ENCODE measurements at places on chromosomes 6 and 20.

- no peak for DNase-seq
- H3K27me3 ChIP-seq, result peaks cover 33% of the 10 kb centered on the region
- peak overlapping the region; percentile 79 for H3K4me3 ChIP-seq
- H3K27ac ChIP-seq, result no peak overlapping the region
- no peaks in the 10 kb centered on the region for H3K36me3 ChIP-seq
These were observed 401 bp upstream of the TNFRSF21 start for GRCh38 chr6:47310131-47310480.

- peaks cover 16% of the 10 kb centered on the region for H3K27me3 ChIP-seq
- DNase-seq, result no peak
- H3K36me3 ChIP-seq, result no peaks in the 10 kb centered on the region
- no peaks in the 10 kb centered on the region for H3K4me1 ChIP-seq
- H3K4me3 ChIP-seq, result no peak overlapping the region
- H3K27ac ChIP-seq, result no peak overlapping the region
These were observed 10.8 kb downstream of the SLC52A3 start for GRCh38 chr20:757506-757905.

DNA sequence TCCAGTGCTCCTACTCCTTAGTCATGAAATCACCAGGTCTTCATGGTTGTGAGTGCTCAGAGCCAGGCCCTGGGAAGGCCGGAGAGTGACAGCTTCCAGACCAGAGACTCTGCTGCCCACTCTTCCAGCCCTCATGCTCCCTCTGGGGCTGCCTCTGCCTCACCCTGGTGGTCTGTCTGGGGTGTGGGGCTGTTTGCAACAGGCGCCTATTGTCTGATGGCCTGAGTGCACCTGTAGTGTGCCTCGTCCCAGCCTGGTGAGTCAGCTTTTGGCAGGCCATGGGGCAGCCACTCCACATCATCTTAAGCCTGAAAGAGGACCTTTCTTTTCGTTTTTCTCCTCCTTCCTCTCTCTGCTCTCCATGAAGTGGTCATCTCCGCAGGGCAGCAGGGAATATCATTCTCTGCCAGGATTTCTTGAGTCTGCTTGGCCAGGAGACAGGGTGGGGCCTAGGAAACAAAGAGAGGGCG, 173.8 kb downstream of the VEGFA start:
- H3K27ac ChIP-seq, result no peak overlapping the region
- H3K27me3 ChIP-seq, result no peaks in the 10 kb centered on the region
- H3K4me3 ChIP-seq, result no peak overlapping the region
- no peaks in the 10 kb centered on the region for H3K36me3 ChIP-seq

DNA sequence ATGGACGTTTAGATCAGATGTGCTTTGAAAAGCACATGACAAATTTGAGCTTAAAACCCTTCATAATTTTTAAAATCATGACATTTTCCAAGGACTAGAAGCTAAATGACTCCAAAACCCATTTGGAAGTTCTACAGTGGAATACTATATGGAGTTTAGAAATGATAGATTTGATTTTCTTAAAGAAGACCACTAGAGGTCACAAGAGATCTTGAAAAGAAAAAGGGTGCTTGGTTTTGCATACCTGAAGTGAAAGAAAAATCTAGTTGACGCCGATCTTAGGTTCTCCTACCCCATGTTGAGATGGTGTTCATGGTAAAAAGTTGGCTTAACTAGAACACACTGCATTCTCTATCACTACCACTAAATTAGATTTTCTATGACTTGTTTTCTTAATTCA, 31.5 kb downstream of the CFAP61 start:
- H3K27me3 ChIP-seq, result peaks cover 8% of the 10 kb centered on the region
- peak; percentile 58 for DNase-seq
- no peak overlapping the region for H3K4me3 ChIP-seq
- no peaks in the 10 kb centered on the region for H3K36me3 ChIP-seq

DNA sequence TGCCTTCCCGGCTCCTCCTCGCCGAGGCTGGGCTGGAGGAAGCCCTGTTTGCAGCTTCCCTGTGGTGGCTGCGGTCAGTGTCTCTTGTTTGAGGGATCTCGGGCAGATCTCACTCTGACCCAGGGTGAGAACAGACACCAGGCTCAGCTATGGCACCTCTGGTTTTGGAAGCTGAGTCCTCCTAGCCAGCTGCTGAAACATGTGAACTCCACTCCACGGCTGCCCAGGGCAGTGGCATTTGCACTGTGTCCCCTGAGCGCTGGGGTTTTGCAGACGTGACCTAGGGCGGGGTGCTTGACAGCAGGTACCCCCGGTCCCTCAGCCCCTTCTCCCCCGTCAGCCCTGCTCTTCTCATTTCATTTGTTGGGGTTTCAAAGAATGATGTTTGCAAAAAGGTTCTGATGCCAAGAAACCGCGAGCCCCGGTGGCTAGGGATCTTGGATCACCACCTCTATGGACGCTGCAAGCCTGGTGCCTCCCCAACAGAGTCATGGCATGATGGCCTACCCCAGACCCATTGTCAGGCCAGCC, 55.0 kb upstream of the DACT2 start:
- H3K27ac ChIP-seq, result no peak overlapping the region
- no peaks in the 10 kb centered on the region for H3K36me3 ChIP-seq
- H3K27me3 ChIP-seq, result no peaks in the 10 kb centered on the region
- no peaks in the 10 kb centered on the region for H3K4me1 ChIP-seq

- H3K27me3 ChIP-seq, result no peaks in the 10 kb centered on the region
- DNase-seq, result no peak
- no peaks in the 10 kb centered on the region for H3K4me1 ChIP-seq
- no peak overlapping the region for H3K27ac ChIP-seq
- H3K36me3 ChIP-seq, result no peaks in the 10 kb centered on the region
These were observed 218.2 kb downstream of the OTOR start for GRCh38 chr20:16966276-16966880.

- H3K27me3 ChIP-seq, result no peaks in the 10 kb centered on the region
- H3K4me3 ChIP-seq, result no peak overlapping the region
- H3K27ac ChIP-seq, result no peak overlapping the region
- peaks cover 56% of the 10 kb centered on the region for H3K36me3 ChIP-seq
- peak; percentile 62 for DNase-seq
- peaks cover 4% of the 10 kb centered on the region for H3K4me1 ChIP-seq
These were observed 24.1 kb downstream of the RBCK1 start for GRCh38 chr20:432208-432607.

DNA sequence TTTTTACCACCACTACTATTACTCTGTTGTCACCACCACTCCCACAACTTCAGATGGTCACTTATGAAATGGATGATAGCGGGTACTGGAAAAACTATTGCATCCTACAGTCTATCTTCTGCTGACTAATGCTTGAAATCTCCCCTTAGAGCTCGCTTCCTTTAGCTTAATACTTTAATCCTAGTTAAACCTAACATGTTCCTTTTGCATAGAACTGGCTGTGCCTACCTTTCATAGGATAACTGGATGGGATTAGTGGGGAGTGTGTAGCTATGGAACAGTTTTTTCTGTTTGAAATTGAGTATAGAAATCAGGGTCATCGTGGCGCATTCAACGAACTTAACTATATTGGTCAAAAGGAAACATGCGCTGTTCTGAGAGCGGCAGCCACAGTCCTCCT, 294.7 kb downstream of the FARS2 start:
- no peaks in the 10 kb centered on the region for H3K36me3 ChIP-seq
- no peak overlapping the region for H3K27ac ChIP-seq
- no peaks in the 10 kb centered on the region for H3K4me1 ChIP-seq
- no peaks in the 10 kb centered on the region for H3K27me3 ChIP-seq
- no peak for DNase-seq
- no peak overlapping the region for H3K4me3 ChIP-seq

GRCh38 chr6:153044295-153044694, 41.8 kb upstream of the MTRF1L start:
- no peaks in the 10 kb centered on the region for H3K36me3 ChIP-seq
- H3K4me3 ChIP-seq, result no peak overlapping the region
- H3K27ac ChIP-seq, result no peak overlapping the region
- H3K4me1 ChIP-seq, result no peaks in the 10 kb centered on the region
- DNase-seq, result no peak

DNA sequence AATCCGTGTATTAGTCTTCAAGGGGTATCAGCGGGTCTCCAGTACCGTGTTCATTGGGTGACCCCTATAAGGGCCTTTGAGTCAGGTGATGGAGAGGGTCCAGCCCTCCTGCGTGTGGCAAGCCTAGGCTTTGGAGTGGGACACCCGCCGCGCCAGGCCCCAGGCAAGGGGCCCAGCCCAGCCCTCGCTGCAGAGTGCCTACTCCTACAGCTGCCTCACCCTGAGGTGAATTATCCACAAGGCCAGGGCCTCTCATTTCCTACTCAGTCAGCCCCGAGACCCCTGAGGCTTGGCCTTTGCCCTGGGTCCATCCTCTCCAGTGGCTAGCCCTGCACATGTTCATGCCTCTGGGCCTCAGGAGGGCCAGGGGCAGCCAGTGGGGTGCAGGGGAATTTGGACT, 45.1 kb downstream of the TMEM242 start:
- no peak overlapping the region for H3K4me3 ChIP-seq
- H3K36me3 ChIP-seq, result no peaks in the 10 kb centered on the region
- H3K4me1 ChIP-seq, result peaks cover 7% of the 10 kb centered on the region
- H3K27me3 ChIP-seq, result peaks cover 4% of the 10 kb centered on the region
- H3K27ac ChIP-seq, result no peak overlapping the region

DNA sequence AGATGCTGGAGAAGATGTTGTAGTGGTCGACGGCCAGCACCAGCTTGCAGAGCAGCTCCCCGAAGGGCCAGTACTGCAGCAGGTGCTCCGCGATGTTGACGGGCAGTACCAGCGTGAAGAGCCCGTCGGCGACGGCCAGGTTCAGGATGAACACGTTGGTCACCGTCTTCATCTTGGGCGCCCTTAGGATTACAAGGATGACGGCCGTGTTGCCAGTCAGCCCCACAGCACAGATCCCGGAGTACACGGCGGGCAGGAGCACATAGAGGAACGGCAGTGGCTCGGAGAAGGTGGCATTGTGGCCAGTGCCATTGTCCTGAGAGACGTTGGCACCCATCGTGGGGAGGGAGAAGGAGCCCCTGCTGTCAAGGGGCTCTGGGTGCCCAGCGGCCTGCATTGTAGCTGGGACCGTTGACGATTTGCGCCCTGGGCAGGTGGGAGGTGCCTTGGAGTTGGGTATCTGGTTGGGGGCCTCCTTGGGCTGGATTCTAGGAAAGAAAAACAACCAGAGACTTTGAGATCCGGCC, 867 bp downstream of the NPBWR2 start:
- no peak overlapping the region for H3K4me3 ChIP-seq
- H3K4me1 ChIP-seq, result no peaks in the 10 kb centered on the region

Data from osteoblast (primary cell).